ENCODE measurements at places on chromosomes 5 and 9.

GRCh38 chr5:143537056-143537455 is 133.6 kb upstream of the NR3C1 start:
- no peak for DNase-seq

DNA sequence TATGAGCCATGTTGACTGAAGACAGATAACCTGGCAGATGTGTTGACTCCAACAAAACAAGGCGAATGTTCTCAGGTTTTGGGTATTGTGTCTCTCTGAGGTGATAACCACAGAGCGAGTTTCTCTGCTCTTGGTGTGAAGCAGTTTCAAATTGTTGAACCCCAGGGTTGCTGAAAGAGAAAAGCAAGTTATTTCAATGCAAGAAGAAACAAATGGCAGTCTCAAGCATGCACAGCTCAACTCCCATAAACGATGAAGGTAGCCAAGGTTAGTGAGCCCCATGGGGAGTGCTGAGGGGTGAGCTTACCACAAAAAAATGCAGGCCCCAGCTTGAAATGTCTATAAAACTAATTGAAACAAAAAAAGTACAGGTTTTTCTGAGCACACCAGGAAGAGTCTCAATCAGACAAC is 220.8 kb upstream of the DAPK1 start:
- DNase-seq = no peak

GRCh38 chr9:87305151-87305550 is 192.5 kb upstream of the DAPK1 start:
- DNase-seq = no peak

- DNase-seq = peak; percentile 91
Measured at GRCh38 chr5:61817472-61818326, 485.6 kb downstream of the ZSWIM6 start.

GRCh38 chr9:26735160-26735559 is 157.4 kb downstream of the CAAP1 start:
- DNase-seq = no peak

- no peak for DNase-seq
Measured at GRCh38 chr9:103615994-103616393, 478.1 kb upstream of the SMC2 start.

GRCh38 chr5:133723651-133724366 is 111.5 kb upstream of the FSTL4 start:
- no peak for DNase-seq

- no peak for DNase-seq
Measured at GRCh38 chr5:158384535-158385481, 525.9 kb upstream of the CLINT1 start.

DNA sequence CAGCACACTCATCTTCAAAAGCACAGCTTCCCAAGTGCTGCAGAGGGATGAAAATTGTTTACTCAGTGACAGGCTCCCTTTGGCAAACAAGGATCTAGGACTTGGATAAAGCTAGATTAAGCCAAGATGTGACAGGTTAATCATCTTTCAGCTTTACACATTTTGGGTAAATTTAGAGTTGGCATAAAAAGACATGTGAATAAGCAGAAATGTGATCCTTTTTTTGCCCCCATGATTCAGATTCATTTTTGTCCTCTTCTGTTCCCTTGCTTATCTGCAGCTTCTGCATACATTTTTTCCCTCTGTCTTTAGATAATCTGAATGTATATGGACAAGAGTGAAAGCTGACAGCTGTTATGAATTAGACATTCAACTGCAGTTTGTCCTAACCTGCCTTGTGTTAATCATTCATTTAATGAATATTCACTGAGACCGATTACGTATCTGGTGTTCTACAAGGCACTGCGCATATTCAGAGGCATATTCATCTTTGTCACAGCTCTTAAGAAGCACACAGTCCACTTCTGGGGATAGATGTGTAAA is 19.6 kb downstream of the ADAMTSL1 start:
- no peak for DNase-seq

DNA sequence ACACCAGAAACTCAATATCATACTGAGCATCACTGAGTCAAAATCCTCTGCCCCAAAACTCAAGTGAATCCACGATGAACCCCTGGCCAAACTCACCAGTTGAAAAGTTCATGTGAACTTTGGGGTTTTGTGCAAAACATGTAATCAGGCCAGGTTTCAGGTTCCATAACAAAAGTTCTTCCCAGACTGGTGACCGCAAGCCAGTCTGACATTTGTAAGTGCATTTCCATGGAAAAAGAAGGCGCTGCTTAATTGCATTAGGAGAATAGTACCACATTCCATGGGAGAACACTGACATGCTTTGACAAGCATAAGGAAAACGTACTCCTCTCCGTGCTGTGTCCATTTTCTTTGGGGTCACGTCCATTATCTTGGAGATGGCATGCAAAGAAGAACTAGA is 567.0 kb downstream of the BNC2 start:
- DNase-seq = no peak

GRCh38 chr5:45098483-45098882 is 289.7 kb downstream of the MRPS30 start:
- DNase-seq = no peak

- DNase-seq = no peak
Measured at GRCh38 chr5:178305801-178306200, 73.2 kb upstream of the PHYKPL start.

- no peak for DNase-seq
Measured at GRCh38 chr9:135758870-135759269, 56.9 kb downstream of the KCNT1 start.

GRCh38 chr5:84715686-84716085 is 331.0 kb upstream of the EDIL3 start:
- DNase-seq = no peak

DNA sequence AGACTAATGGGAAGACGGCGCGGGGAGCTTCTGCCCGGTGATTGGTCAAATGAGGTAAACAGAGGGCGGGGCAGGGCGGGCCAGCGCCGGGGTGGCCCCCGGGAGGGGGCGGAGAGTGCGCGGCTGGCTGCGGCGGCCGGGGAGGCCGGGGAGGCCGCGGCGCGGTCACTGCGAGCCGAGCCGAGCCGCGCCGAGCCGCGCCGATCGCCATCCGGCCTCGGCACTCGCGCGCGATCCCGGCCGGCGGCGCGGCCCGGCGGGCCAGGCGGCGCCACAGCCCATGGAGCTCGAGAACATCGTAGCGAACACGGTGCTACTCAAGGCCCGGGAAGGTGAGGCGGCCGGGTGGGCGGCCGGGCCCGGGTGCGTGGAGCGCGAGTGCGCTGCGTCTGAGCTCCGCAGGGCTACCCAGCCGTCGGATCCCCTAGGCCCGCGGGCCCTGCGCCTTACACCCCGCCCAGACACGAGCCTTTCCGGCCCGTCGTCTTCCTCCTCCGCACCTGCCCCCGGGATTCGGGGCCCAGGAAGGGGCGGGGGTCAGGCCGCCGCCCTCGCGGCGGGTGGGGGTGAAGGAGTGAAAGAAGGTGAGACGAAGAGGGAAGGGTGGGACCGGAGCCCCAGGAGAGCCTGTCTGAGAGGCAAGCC is at the start of gene GRK6:
Gene GRK6, plus strand, starts transcription at position 111 of the 645 bp plus-strand sequence. Its CDS starts 170 bp downstream, at position 281.
- DNase-seq = no peak

GRCh38 chr9:95653246-95653645 is 136.5 kb upstream of the PTCH1 start:
- DNase-seq = no peak

GRCh38 chr5:146009020-146009419 is 72.6 kb downstream of the SH3RF2 start:
- no peak for DNase-seq

GRCh38 chr5:79227484-79228025 is 8.4 kb upstream of the JMY start:
- no peak for DNase-seq

DNA sequence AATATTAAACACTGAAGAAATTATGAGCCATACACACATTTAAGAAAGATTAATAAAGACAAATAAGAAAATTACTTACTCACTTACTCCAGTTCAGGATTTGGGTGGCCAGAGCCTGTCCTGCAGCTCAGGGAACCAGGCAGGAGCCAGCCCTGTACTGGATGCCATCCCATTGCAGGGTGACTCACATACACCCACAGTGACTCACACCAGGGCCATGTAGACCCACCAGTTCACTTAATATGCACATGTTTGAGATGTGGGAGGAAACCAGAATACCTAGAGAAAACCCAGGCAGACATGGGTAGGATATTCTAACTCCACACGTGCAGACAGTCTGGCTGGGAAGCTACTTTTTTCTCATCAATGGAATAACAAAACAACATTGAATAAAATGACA is 49.6 kb upstream of the ADRB2 start:
- no peak for DNase-seq

- DNase-seq = no peak
Measured at GRCh38 chr5:116229131-116229689, 144.4 kb downstream of the COMMD10 start.

DNA sequence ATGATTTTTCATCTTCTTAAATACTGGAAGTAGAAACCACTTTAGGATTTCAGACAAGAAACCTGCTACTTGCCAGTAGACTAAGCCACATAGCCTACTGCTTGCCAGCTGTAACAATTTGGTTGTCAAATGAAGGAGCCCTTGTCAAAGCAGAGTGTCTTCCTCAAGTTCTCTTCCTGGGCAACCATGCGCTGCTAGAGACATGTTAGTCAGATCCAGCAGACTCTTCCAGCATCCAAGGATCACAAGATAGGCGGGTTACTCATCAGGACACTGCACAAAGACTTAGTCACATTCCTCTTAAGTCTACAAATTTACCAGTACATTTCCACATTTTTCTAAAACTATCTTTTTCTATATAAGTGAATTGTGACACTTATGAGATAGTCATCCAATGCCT is 24.4 kb downstream of the SKIC3 start:
- DNase-seq = no peak

- DNase-seq = no peak
Measured at GRCh38 chr9:101055516-101055915, 27.0 kb downstream of the PLPPR1 start.

DNA sequence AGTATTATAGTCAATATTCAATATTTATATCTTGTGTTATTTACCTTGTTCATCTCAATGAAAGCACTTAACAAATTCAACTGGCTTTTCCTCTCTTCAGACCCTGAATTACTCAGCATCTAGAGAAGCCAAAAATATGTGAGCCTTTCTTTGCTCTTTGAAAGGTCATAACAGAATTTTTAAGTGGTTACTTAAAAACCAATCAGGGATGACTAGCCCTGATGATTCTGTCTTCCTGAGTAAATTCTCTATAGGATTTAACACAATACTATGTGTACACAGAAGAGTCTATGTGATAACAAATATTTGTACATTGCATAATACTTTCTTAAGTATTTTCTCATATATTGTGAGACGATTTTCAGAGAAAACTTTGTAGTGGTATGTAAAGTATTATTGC is 546.3 kb downstream of the MAT2B start:
- DNase-seq = no peak

- DNase-seq = no peak
Measured at GRCh38 chr9:109893241-109893640, 113.2 kb downstream of the PALM2AKAP2 start.

GRCh38 chr5:13629218-13629617 is 315.3 kb downstream of the DNAH5 start:
- no peak for DNase-seq

DNA sequence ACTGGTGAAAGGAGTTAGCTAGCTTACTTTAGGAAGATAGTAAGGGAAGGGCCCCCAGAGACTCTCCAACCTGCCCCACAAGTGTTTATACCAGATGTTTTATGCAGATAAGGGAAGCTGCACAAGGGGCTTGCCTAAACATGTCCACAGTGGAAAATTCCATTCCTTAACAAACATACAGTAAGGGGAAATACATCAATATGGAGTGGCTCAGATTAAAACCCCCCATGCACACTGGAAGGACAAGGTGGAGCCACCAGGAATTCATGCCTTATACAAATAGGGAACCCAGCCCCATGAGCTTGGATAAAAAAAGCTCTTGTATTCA is 106.3 kb upstream of the GPBP1 start:
- no peak for DNase-seq

DNA sequence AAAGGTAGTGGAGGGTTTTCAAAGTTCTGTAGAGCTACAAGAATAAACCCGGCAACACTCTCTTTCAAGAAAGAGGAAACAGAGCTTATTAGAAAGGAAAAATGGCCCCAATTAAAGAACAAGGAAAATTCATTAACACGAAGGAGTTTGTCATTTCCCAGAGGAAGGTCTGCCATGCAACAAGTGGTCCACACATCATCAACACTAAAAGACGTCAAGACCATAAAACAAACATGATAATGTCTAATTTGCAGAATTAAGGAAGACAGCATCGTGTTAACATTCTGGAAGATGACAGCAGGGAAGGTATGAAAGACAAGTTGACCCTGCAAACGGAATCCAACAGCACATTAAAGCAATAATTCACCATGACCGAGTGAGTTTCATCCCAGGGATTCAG is 28.6 kb upstream of the NRARP start:
- DNase-seq = no peak

DNA sequence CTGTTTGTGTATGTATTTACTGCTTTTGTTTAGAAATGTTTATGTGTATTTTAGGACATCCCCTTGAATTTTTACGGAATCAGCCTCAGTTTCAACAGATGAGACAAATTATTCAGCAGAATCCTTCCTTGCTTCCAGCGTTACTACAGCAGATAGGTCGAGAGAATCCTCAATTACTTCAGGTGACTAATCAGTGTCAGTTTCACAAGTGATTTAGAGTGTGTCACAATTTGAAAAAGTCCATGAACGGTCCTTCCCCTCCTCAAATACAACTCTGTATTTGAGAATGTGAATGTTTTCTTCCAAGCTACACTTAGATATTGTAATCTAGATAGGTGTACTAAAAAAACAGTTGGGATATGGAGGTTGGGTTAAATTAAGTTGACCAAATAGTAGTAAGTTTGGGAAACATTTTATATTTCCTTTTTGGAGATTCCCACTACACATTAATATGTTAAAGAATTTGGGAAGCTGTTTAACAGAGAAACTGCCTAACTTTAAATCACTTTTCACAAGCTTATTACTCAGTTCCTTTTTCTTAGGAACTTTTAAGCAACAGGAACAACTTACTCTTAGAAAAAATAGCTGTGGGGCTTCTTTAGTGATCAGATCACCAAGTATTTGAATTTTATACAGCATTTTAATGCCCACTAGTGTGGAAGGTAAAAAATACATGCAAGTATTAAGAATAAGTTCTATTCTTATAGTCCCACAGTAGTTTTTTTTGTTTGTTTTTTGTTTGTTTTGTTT is 40.9 kb downstream of the RAD23B start:
- DNase-seq = no peak

DNA sequence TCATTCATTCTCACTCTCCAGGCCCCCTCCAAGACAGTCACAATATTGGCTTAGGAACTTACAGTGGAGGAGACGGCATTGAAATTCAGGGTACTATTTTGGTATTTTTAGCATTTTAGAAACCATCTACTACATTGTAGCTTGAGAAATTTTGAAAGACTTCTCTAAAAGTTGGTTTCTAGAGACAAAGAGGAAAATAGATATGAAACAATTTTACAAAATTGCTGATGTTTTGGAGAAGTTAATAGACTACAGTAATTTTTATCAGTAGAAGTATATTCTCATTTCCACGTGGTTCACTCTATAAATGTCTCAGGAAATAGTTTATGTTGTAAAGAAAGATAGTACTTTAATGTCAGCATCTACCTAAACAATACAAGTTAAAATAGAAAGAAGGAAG is 63.2 kb upstream of the ZSWIM6 start:
- DNase-seq = no peak

- DNase-seq = peak; percentile 41
Measured at GRCh38 chr5:115246361-115246991, 16.2 kb downstream of the PGGT1B start.
